Cardiac septum (tissue), 1 donor: ENCODE measurements at places on chromosomes 5 and 9. TPM values are rescaled to one million over a fixed set of nuclear protein-coding genes. Genes with fewer than 3 reads are reported as not detected.

Gene PCDHGB1
- total RNA-seq, result 12.6 TPM

Gene RETREG1
- 105 TPM for total RNA-seq

Gene TIMD4
- total RNA-seq, result not detected

Gene SLC28A3
- total RNA-seq, result 0.11 TPM

Gene PCDHA3
- 0.11 TPM for total RNA-seq

Gene ACOT12
- not detected for total RNA-seq

Gene EFNA5
- total RNA-seq, result 40.9 TPM

Gene GPR151
- not detected for total RNA-seq

Gene MSX2
- 2.1 TPM for total RNA-seq

Gene SLC22A4
- 2.2 TPM for total RNA-seq

Gene IRX4
- total RNA-seq, result 12.1 TPM

Gene ERAP2
- total RNA-seq, result 4.8 TPM

GRCh38 chr5:95857185-95857945, 34.8 kb upstream of the GLRX start:
- DNase-seq, result no peak

DNA sequence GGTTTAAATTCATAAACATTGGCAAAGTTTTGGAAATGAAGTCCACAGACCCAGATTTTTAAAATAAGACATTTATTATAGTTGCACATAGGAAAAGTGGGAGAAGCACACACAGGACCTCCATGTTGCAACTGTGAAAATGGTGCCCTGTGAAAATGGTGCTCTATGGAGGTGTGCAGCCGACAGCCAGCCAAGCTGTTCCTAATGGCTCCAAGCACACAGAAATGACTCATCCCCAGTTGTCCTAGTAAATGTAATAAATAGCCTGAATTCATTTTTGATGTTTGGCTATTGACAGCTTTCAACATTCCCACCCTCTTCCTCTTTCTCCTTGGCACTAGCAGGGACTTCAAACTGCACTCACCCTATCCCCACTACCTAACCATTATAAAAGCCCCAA, 590.9 kb downstream of the CAAP1 start:
- DNase-seq, result no peak

- DNase-seq, result peak; percentile 79
Observed at GRCh38 chr9:83981126-83981871, 694 bp downstream of the RMI1 start.

- no peak for DNase-seq
Observed at GRCh38 chr5:144201588-144201987, 30.9 kb downstream of the KCTD16 start.

DNA sequence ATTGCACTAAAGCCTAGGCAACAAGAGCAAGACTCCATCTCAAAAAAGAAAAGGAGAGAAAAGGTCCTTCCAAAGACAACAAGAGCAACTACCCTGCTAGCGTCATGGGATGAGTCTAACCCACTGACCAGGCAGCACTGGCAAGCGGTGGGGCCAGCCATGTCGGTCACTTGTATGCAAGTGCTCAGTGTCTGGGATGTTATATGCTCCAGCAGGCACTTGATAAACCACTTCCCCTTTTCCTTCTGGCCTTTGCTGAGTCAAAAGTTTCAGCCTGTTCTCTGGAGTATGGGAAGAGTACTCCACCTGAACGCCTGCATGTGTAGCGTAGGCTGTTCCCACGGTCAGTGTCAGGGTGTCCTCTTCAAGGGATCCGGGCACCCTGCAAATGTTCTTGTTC, 9.2 kb upstream of the MXD3 start:
- DNase-seq, result no peak

DNA sequence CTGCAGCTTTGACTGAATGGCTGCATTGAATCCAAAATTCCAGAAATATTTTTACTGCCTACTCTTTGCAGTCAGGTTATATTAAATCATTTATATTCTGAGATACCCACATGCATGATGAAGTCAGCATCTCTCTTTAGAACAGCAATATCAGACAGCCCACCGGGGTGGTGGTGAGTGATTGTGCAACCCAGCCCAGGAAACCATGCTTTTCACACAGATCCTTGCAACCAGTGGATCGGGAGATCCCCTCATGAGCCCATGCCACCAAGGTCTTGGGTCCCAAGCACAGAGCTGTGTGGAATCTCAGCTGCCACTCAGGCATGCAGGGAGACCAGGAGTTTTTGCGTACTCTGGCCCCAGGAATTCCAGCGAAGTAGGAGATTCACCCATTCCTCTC, 226.5 kb downstream of the DTWD2 start:
- no peak for DNase-seq

DNA sequence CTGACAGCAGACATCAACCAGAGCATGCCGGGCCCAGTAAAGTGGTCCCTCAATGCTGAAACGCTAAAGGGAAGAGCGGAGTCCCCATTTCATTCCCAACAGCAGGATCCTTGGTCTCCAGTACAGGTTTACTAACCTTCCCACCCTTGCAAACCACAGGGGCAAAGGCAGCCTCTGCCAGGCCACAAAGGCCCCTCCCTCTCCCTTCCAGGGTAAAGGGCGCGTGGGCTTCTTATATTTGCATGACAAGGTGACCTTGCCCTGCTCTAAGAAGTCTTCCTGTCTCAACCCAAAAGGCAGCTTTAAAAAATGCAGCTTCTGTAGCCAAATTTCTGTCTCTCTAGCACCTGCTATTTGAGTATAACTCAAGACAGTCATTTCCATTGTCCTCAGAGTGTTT, 131.5 kb upstream of the PTCH1 start:
- DNase-seq, result peak; percentile 19

- DNase-seq, result no peak
Observed at GRCh38 chr9:134585746-134586706, 55.6 kb upstream of the COL5A1 start.

- DNase-seq, result no peak
Observed at GRCh38 chr9:92483627-92484545, 1.6 kb upstream of the ASPN start.

DNA sequence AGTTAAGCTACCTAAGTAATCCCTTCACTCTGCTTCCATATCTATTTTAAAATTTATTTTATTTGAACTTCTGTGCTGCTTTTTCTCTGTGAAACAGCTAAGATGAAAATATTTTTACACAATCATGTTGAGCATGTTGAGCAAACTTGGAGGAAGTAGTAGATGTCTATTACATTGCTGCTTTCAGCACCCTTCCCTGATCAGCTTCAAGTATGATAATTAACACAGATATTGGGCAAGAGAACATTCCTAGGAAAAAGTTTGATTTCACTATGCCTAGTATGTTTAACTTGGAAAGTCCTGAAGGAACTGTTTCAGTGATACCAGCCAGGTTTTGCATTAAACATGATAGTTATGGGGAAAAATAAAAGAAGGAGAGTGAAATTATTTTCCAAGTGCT, 283.6 kb downstream of the ELAVL2 start:
- no peak for DNase-seq

DNA sequence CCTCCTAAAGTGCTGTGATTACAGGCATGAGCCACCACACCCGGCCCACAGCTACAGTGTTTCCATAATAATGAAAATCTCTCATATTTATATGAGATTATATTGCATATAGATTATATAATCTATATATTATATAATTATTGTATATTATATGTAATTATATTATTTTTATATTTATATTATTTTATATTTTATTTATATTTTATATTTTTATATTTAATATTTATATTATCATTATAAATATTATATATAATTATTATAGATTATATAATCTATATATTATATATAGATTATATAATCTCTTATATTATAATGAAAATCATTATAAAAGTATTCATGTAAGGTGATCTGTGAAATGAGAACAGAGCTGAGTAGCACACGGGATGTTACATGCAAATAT, 11.5 kb downstream of the ANKRD18B start:
- no peak for DNase-seq

GRCh38 chr9:112831969-112832368, 58.7 kb downstream of the SLC46A2 start:
- no peak for DNase-seq

GRCh38 chr5:20470997-20471396, 483.0 kb upstream of the CDH18 start:
- DNase-seq, result no peak

GRCh38 chr9:31519424-31519823, 865.0 kb upstream of the ACO1 start:
- DNase-seq, result no peak

- DNase-seq, result no peak
Observed at GRCh38 chr5:170137694-170138214, 32.1 kb downstream of the FOXI1 start.

- DNase-seq, result no peak
Observed at GRCh38 chr9:550333-550732, 291.2 kb upstream of the DMRT1 start.

DNA sequence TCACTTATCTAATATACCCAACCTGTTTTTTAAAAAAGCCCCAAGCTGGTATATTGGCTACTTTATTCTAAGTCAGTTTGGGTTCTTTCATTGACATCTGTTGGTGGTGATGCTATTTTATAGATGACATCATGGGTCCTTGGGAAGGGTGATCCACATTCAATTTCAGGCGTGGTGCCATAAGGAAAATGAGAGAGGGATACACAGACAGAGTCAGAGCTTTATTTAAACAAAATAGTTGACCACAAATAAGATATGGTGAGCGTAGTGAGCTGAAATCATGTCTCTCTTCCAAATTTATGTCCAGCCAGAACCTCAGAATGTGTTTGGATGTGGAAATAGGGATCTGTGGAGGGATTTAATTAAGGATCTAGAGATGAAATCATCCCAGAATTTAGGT, 302.4 kb downstream of the MAT2B start:
- DNase-seq, result no peak

GRCh38 chr9:114911167-114911821, 19.1 kb downstream of the TNFSF8 start:
- no peak for DNase-seq

DNA sequence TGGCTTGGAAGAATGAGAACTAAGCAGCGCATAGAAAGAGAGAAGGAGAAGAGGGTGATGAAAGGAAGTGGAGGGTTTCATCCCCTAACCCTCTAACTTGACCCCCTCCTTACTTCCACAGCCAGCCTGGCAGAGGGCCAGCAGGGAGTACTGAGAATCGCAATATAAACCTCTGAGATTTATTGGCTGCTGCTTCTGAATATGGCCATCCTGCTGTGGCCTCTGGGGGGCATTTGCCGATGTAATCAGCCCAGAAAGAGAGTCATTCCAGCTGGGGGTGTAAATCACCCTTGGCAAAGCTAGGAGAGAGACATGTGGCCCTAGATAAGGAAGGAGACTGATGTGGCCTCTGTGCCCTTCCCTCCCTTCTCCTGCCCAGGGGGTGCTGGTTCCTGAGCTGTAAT, 960 bp upstream of the GFRA3 start:
- DNase-seq, result no peak

- DNase-seq, result no peak
Observed at GRCh38 chr9:19975499-19975898, 186.7 kb upstream of the SLC24A2 start.
